Jurkat, Clone E6-1 (cell line): ENCODE measurements at places on chromosomes 16 and 17.

- DNase-seq = no peak
Observed at GRCh38 chr16:3889059-3889458, 8.5 kb upstream of the CREBBP start.

DNA sequence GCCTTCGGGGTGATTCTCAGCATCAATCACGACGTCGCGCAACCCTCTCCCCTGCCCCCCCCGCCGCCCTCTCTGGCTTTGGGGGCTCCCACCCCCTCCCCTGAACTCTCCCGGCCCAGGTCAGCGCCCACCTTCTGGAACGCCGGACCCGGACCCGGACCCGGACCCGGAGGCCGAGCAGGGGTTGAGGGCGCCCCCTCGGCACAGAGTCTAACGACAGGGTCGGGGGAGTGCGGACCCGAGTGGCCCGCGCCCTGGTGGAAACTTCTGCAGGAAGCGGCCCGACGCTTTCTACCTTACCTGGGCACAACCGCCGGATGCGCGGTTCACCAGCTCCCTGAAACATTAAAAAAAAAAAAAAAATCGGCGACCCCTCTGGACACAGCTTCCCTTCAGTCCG, 16.2 kb downstream of the SALL1 start:
- DNase-seq = no peak

DNA sequence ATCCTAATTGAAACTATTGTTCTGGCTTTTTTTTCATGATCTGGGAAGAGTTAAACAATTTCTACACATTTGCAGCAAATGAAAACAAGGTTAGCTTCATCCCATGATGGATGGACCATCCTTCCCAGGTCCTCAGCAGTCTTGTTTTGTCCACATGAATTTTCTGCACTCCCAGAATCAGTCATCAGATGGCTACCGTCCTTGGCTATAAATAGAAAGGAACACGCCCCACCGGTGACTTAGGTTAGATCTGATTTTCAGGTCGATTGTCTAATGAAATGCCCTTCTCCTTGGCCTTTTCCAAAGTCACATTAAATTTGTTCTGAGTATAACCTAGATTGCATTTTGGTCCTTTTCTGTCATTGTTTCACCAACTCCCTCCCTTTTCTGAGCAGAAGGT, 41.4 kb upstream of the NOL11 start:
- DNase-seq = no peak

DNA sequence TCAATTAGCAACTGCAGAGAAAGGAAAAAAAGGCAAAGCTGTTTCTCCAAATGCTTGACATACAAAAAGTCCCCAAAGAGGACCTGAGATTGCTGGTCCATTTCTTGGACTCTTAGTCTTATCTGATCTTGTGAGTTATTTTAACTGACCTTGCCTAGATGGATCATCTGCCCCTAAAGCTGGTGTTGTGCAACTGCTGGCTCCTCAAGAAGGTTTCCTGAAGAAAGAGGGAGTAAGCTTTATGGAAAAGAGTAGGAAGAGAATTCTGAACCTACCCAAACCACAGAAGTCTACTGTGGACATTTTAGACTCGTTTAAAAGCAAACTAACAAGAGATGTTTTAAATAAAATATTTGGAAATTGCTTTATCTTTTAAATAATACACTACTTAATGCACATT, 140.0 kb upstream of the HS3ST3A1 start:
- DNase-seq = no peak

GRCh38 chr17:76697702-76698465, 12.9 kb downstream of the MXRA7 start:
- no peak for DNase-seq

DNA sequence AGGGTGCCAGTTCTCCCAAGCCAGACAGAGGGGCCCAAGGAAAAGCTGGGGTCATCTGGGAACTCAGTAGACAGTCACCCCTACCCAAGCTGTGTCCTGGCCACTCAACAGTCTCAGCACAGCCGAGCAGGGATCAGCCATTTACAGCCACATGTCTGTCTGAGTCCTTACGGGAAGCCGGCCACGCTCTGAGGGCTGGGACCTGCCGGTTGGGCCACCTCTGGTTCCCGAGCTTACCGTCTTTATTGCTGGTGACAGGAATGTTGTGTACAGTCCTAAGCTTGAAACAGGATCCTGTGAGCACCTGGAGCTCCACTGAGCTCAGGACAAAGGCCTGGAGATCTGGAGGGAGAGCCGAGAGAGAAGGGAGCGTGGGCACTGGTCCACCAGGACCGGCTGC, 59.8 kb downstream of the TIMM22 start:
- no peak for DNase-seq

DNA sequence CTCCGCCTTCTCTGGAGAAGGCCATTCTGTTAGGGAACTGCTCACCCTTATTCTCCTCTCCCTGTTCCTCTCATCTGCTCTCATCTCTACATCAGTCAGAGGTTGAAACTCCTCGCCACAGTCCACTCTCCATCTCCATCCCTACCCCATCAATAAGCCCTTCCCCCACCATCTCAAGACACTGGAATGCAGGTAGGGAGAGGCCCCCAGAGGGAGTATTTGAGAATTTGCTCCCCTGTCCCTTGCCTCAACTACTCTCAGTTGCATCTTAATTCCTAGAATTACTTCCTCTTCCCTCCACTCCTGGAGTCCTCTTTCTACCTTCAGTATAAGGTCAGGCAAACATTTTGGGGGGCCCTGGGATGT, 2.0 kb upstream of the AATF start:
- DNase-seq = no peak

GRCh38 chr17:3827124-3827773, 18.8 kb downstream of the NCBP3 start:
- peak; percentile 75 for DNase-seq

GRCh38 chr17:82807101-82807500, 32.7 kb downstream of the ZNF750 start:
- no peak for DNase-seq

DNA sequence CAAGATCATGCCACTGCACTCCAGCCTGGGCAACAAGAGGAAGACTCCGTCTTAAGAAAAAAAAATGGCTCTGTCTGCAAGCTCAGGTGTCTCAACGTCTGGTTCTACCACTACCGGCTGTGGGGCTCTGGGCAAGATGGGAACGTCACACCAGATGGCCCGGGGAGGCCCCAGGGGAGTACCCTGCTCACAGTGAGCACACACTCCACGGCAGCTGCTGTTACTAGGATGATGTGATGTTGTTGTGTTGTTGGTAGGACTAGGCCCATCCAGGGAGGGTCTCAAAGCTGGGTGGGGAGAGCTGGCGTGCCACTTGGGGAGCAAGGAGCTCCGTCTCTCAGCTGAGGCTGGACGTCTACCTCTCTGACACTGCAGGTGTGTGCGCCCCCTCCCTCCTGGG, 9.4 kb upstream of the NPTX1 start:
- DNase-seq = peak; percentile 51

- no peak for DNase-seq
Observed at GRCh38 chr17:74077231-74077630, 126.2 kb upstream of the RPL38 start.

DNA sequence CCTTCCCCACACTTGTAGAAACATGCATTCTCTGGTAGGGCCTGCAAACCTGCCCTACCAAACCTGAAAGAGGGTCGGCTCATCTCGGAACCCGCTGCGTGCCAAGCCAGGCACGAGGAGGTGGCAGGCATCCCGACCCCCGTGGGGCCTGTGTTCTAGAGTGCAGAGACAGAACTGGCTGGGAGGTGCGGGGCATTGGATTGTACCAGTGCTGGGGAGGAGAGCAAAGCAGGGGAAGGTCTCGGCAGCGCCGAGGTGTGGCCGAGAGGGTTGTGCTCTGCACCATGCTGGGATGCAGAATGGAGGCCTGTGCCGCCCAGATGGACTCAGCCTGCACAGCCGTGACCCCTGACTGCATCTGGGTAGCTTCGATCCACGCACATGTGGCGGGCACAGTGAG, 17.8 kb upstream of the MC1R start:
- no peak for DNase-seq

- DNase-seq = no peak
Observed at GRCh38 chr17:37310940-37311339, 64.8 kb upstream of the C17orf78 start.

DNA sequence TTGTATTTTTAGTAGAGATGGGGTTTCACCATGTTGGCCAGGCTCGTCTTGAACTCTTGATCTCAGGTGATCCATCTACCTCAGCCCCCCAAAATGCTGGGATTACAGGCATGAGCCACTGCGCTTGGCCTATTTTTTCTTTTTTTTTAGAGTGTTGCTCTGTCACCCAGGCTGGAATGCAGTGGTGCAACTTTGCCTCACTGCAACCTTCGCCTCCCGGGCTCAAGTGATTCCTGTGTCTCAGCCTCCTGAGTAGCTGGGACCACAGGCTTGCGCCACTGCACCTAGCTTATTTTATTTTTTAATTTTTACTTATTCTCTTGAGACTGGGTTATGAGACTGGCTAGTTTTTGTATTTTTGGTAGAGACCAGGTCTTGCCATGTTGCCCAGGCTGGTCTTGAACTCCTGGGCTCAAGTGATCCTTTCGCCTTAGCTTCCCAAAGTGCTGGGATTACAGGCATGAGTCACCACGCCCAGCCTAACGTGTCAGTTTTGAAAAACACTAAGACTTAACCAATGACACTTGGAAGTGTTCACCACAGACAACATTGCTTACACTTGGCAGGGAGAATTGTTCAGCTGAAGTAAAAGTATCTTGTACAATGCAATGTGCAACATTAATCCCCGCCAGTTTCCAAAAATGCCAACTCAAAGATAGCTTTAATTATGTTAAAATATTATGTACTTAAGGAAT, 26.9 kb downstream of the ATAD5 start:
- no peak for DNase-seq

DNA sequence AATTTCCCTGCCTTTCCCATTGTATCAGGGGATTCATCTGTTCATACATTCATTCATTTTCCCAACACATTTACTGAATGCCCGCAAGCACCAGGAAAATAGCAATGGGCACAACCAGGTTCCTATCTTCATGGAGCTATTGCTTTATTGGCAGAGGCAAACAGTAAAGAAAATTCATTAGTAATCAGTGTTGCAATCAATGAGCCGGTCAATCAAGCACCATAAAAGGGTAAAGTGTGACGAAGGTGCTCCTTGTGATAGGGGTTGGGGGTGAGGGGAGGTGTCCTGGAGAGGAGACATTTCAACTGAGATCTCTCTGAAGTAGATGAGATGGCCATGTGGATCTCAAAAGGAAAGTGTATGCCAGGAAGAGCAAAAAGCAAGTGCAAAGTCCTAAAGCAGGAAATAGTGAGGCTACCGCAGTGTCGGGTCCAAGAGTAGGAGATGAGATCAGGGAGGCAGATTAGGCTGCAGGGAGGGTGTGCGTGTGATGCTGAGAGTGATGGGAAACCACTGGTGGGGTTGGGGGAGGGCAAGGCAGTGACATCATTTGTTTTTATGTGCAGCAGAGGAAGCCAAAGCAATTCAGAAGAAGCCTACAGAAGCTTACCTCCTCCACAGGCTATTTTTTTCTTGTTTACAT, 28.4 kb downstream of the CDH13 start:
- DNase-seq = peak; percentile 87

DNA sequence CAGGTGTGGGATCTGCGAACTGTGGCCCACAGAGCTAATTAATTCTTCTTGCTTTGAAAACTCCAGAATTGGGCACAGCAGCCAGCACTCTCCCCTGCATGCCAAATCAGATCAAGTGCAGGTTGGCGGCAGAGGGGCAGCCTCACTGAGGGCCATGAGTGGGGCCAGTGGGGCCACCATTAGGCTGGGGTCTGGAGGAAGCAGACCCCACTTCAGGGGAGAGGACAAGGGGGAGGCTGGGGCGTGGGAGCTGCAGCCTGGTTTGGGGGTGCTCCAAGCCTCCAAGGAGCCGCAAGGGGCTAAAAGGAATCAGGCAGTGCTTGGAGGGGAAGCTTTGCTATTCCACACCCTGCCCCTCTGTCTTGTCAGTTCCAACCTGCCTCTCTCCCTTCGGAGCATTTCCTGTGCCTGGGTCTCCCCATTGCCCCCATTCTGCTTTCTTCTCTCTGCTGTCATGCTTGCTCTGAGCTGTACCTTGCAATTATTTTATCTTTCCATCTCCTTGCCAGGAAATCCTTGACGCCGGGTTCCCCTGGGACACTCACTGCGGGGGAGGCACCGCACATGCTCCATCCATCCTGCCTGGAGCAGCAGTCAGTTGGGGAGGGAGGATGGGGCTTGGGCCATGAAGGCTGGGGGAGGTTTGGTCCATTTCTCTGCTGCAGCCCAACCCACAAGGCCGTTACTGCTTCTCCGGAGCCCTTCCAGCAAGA, 3.3 kb upstream of the ABCC3 start:
- DNase-seq = no peak

DNA sequence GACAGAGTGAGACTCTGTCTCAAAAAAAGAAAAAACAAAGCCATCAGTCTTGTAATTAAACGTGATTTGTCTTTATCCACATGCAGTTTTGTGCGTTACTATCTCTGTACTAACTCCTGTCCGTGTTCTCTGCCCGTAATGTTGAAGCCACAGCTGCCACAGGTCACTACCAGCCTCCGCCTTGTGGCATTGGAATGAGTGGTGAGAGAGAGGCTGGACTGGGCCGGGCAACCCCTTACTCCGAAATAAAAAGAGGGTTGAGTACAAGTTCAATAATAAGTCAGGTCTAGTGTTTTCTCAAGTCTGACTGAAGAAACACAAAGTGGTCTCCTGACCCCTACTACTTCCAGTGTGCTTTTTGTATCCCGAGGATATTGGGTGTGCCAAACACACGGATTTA, 5.4 kb downstream of the DNAJA3 start:
- no peak for DNase-seq

DNA sequence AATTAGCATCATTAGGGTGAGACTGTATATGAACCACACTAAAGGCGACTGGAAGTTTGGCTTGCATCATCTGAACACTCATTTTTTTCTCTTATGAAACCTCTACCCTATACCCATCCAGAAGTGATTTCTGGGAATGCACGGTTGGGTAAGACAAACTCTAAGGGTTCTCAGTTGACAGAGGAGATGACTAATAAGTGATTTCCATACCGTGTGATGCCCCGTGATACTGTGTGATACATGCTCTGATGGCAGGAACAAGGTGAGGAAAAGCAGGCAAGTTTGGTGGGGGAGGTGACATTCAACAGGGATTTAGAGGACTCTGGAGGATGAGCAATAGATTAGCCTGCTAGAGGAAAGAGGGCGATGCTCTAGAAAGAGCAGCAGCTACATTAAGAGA, 156.4 kb upstream of the CCL2 start:
- DNase-seq = no peak
